Osteoblast (primary cell): ENCODE measurements at places on chromosomes 11 and 22. TPM values are rescaled to one million over a fixed set of nuclear protein-coding genes. Genes with fewer than 3 reads are reported as not detected.

- DNase-seq = no peak
These were observed 41.0 kb upstream of the PARVG start for GRCh38 chr22:44139773-44140172.

- DNase-seq = no peak
These were observed 514 bp upstream of the HDAC10 start for GRCh38 chr22:50251477-50252081.

The IRF7 gene
- 11.5 and 21.4 TPM in 2 replicates for total RNA-seq

DNA sequence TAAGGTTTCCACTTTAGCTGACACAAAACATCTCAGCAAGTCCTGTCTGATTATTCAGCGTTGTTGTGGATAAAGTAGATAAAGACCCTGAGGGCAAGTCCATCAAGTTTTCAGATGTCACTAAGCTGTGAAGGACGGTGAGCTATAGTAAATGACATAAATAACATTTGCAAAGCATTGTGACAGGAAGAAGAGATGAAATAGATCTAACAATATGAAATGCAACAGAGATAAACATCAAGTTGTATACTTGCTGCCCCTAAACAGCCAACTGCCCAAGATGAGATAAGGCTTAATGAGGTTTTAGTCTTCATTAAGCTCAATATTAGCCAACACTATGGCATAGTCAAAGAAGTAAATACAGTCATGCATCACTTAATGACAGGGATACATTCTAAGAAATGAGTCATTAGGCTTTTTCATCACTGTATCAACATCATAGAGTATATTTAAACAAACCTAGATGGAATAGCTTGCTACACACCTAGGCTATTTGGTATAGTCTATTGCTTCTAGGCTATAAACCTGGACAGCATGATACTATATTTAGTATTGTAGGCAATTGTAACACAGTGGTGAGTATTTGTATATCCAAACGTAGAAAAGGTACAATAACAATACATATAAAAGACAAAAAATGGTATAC is 625.1 kb upstream of the ANO5 start:
- no peak for DNase-seq

GRCh38 chr11:122207505-122207904 is 91.5 kb upstream of the BLID start:
- no peak for DNase-seq

DNA sequence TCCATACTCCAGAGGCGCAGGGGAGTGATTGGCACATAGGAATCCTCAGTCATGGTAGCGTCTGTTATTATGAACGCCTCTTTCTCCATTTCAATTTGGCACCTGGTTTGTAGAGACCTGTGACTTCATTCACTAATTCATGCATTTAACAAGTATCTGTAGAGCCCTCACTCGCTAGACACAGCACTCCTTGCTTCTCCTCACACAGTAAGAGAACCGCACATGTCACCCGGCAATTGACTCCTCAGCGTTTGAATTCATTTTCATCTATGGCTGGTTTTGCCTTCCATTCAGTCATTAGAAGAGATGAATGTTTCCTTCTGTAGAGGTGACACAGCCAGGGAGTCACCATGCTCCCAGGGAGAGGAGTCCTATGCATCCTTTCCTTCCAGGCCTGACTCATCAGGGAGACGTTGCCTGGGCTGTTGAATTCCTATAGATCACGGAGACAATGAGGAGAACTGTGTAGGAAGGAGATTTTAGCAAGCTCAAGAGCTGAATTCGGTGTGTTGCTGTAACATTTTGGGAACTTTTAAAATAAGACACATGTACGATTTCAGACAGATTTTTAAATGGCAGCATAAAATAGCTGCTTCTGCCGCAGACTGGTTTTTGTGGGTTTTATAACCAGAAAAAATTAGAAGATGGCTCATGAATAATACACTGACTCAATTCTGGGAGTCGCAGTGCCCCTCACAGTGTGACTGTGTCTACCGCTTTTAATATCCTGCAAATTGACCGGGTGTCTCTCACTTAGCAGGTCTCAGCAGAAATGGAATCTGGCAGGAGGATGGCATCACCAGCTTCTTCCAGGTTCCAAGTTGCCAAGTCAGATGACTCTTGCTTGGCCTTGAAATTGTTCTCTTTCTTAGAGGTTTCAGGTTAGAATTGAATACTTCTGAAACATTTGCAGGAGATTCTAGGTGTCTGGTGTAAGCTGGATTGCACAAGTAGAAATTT is 44.4 kb upstream of the CLMP start:
- no peak for DNase-seq

The MYOD1 gene
- total RNA-seq = not detected in 2 replicates

DNA sequence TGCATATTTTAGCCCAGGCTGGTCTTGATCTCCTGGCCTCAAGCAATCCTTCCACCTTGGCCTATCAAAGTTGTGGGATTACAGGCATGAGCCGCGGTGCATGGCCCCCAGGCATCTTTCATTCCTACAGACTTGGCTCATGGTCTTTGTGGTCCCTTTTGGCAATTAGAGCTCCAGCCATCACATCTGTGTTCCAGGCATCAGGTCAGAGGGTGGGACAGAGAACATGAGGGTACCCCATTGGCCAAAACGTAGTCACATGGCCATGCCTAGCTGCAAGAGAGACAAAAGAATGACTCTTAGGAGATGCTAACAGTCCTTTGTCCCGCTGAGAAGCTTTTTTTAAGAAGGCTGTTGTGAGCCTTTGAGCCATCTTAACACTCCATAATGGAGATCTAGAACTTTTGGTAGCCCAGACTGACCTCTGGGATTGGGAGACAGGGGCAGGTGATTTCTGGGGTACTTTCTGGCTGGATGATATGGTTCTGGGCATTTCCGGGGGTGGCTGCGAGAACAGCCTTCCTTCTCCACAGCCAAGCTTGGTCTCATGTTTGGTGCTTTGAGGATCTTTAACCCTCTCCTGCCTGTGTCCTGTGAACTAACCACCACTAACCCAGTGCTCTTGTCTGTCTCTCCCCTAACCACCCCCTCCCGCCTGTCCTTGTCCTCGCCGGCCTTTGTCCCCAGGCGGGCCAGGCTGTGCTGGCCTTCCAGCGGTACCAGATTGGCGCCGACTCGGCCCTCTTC is 18.4 kb upstream of the TAB1 start:
- peak; percentile 60 for DNase-seq

- no peak for DNase-seq
These were observed 12.6 kb downstream of the UVRAG start for GRCh38 chr11:75827562-75827961.

The SLC16A8 gene
- total RNA-seq = not detected in 2 replicates

DNA sequence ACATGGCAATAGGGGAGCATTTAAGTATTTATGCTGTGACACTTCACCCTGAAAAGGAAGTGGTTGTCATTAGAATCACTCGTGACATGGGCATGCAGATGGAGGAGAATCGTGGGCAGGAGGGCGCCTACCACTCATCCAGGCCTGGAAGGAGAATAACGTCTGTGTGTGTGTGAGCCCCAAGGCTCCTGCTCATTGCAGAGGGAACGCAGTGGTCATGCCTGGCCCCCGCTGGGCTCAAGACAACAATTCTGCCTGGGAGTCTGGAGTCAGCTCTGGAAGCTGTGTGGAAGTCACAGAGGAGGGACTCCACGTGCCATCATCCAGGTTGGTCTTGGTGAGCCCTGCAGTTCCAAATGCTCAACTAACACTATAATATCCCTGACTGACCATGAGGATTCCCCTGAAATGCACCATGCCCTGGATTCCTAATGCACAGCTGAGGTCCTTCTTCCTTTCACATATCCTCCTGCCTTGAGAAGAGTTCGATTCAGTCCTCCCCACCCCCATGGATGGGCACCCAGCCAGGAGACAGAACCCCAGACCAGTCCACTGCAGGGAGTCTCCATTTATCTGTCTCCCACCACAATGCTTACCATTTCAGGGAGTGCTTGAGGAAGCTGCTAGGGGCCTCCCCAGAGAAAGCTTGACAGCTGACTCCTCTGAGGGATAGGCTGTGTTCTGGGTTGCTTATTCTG is 446.9 kb upstream of the B3GAT1 start:
- no peak for DNase-seq

GRCh38 chr11:117917591-117918151 is 11.5 kb downstream of the TMPRSS13 start:
- DNase-seq = peak; percentile 49

The TEX54 gene
- not detected in 2 replicates for total RNA-seq

The WNT11 gene
- total RNA-seq = under 0.01 and 0.36 TPM in 2 replicates

The UBQLN3 gene
- total RNA-seq = under 0.01 TPM in 1 of 2 replicates, not detected in the other

The NPAS4 gene
- total RNA-seq = 0.36 TPM in 1 of 2 replicates, not detected in the other

The ATG16L2 gene
- total RNA-seq = 11.9 and 12.4 TPM in 2 replicates

The CYB5R2 gene
- total RNA-seq = 9.1 and 14.8 TPM in 2 replicates

GRCh38 chr22:50078761-50079160 is 6.5 kb downstream of the MLC1 start:
- peak; percentile 79 for DNase-seq

The SLC7A4 gene
- total RNA-seq = under 0.01 and 0.36 TPM in 2 replicates

DNA sequence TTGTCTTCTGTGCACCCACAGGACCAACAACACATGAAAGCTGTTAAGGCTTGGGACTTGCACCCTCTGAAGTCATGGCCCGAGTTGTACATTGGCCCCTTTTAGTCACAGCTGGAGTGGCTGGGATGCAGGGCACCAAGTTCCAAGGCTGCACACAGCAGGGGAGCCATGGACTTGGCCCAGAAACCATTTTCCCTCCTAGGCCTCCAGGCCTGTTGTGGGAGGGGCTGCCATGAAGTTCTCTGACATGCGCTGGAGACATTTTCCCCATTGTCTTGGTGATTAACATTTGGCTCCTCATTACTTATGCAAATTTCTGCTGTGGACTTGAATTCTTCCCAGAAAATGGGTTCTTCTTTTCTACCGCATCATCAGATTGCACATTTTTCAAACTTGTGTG is 48.8 kb upstream of the GLYAT start:
- no peak for DNase-seq

The TRIM51 gene
- total RNA-seq = not detected in 2 replicates

DNA sequence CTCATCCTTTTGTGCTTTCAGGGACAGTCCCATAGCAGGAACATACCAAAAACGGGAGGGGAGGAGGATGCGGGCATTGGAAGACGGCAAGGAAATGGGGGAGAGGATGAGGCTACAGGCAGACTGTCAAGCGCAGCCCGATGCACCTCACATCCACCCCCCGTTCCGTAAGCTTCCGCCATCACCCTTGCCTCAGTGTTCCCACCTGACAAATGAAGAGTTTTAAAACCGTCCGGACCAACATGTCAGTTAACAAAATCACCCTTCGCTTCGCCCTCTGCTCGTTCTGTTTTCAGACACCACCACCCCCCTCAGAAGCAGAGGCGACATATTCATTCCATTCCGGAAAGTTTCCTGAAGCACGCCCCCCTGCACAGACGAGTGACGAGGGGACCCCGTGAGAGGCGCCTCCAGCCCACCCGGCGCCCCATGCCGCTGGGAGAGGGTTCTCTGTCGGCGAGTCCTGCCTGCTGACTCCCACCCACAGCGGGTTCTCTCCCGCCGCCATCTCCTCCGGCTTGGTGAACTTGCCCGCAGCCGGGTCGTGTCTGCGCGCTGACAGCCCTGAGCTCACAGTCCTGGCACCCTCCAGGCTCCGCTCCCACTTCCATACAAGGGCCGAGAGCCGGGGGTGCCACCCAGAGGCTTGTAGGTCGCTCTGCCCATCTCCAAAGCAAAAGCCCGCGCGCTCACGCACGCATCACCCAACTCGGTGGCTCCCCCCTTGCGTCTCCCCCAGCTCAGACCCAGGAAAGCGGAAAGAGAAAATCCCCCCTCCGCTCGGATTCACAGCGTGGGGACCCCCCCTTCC is 1.5 kb downstream of the IGSF9B start:
- DNase-seq = no peak

The TMPRSS5 gene
- 0.29 and 0.36 TPM in 2 replicates for total RNA-seq

The OR52N4 gene
- not detected in 2 replicates for total RNA-seq

DNA sequence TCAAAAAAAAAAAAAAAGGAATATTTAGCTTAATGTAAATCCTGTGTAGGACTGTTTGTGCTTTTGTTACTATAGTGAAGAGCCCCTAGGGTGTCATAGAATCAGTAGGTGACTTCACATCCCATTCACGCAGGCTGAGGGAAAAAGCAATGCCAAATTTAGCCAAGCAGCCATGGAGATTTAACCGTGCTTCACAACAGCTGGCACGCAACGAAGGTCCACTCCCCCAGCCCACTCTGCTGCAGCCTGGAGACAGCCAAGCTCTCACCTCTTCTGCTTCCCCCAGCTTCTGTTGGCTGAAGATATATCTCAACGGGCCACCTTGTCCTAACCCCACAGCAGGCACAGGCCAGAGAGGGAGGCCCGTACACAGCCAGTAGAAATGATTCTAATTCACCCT is 78.8 kb upstream of the BID start:
- no peak for DNase-seq

The AQP11 gene
- 2.9 and 4.4 TPM in 2 replicates for total RNA-seq

The ACCS gene
- 21.0 and 27.1 TPM in 2 replicates for total RNA-seq

DNA sequence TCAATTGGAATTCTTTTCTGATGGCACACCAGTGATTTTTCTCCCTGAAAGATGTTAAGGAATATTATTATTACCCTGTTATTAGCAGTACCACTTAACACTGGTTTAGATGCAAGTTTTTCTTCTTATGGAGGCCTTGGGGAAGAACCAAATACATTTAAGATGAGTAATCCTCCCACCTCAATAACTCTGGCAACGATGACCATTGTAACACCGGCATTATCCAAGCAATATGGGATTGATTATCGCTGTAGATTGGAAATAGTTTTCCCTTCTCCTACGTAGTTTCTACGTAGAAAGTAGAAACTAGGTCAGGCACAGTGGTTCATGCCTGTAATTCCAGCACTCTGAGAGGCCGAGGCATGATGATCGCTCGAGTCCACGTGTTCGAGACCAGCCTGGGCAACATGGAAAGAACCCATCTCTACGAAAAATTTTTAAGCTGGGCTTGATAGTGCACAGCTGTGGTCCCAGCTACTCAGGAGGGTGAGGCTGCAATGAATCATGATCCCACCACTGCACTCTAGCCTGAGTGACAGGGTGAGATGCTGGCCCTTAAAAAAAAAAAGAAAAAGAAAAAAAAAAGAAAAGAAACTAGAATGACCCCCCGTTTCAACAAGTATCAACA is 45.5 kb downstream of the PACSIN2 start:
- DNase-seq = peak; percentile 91

The RAB38 gene
- total RNA-seq = 0.59 and 1.1 TPM in 2 replicates

GRCh38 chr22:30158277-30158676 is 78.0 kb downstream of the HORMAD2 start:
- no peak for DNase-seq

The VPREB1 gene
- total RNA-seq = not detected in 2 replicates

DNA sequence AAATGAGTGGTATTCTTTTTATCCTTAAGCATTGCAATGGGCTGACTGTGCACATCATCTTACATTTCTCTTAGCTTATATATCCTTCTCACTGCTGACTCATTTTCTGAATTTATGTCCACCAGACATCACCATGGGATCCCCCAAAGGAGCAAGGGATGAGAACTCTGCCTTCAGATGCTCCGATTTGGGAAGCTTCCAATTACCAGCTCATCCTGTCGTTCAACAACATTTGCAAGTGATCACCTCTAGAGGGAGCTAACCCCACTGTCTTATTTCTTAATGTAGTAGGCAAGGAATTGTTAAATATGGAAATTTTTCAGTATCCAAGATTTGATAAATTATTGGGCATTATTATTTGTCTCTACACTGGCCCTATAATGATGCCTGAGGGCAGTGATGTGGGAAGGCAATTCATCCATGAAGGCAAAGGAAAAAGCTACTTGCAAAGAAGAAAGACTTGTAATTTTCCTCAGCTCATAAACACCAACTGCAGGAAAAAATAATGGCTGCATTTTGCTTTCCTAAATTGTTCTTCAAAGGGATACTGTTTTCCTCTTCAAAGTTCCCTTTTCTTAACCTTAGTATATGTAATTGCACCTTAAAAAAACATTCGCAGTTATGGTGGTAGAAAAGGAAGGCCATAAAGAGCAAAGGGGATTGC is 102.4 kb upstream of the FSHB start:
- DNase-seq = peak; percentile 8

The PARVG gene
- 1.1 and 1.5 TPM in 2 replicates for total RNA-seq

- DNase-seq = peak; percentile 63
These were observed 18.1 kb downstream of the MMP10 start for GRCh38 chr11:102762361-102762767.
